ENCODE measurements at places on chromosomes 13 and 19. TPM values are rescaled to one million over a fixed set of nuclear protein-coding genes. Genes with fewer than 3 reads are reported as not detected.

DNA sequence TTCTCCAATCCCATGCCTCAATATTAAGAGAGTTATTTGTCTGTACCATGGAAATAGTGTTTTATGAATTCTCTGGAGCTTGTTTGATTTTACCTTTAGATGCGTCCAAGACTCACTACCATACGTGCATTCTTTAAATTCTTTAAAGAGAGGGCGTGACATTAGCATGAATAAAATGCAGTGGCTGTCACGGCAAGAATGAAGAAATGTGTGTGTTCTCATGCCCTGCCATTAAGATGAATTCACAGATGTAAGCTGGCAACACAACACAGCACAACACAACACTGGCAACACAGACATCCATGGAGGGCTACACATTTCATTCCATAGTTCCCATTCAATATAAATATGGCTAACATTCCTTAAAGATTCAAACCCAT, 213.4 kb downstream of the ENOX1 start:
- peak; percentile 52 for DNase-seq

GRCh38 chr19:33554821-33555220, 33.2 kb upstream of the PEPD start:
- no peak for DNase-seq

DNA sequence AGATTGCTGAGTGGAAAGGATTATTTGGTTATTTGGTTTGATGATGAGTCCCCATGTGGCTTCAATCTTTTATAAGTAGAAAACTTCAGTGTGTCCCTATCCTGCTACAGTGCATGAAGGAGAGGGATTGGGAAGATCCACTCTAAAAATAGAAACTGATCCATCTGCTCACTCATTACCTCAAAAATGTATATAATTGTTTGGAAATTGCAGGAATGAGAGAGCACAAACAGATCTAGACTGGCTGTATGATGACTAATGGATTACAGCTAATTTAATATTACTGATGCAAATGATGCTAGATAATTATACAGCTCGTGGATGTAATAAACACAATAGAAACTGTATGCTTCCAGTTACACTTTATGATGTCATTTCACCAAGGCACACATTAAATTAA, 625.3 kb upstream of the PRR20A start:
- no peak for DNase-seq

DNA sequence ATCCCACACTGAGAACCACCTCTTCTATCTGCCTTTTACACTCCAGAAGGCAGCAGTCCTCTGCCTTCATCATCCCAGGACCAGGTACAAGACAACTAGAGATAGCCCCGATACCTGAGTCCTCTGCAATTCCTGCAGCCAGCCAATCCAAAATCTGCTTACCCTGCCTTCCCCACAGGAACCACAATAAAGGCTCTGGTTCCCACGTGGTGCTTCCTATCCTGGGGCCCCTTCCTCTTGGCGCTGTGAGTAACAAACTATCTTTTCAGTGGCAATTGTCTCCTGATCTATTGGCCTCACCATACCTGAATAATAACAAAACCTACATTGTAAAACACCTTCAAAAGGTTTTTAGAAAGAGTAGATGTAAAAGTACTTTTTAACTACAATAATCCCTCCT, 63.1 kb downstream of the ZDHHC20 start:
- no peak for DNase-seq

DNA sequence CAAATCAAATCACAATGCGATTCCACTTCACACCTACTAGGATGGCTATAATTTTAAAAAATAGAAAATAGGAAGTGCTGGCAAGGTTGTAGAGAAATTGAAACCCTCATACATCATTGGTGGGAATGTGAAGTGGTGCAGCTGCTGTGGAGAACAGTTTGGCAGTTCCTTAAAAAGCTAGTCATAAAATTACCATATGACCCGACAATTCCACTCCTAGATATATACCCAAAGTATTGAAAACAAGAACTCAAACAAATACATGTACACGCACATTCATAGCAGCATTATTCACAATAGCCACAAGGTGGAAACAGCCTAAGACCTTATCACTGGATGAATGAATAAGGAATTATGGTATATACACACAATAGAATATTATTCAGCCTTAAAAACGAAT, 12.0 kb downstream of the HMGB1 start:
- DNase-seq, result no peak

Gene RPS28
- total RNA-seq, result 179 TPM

- peak; percentile 100 for DNase-seq
These were observed 44.8 kb downstream of the ANKRD10 start for GRCh38 chr13:110869805-110870706.

- DNase-seq, result no peak
These were observed 2.0 kb upstream of the PSG6 start for GRCh38 chr19:42919757-42920079.

Data from M059J (cell line).